ENCODE measurements at places on chromosomes 7 and 10.
A peak's percentile ranks its signal among the peaks of the same experiment; 100 is the strongest.

DNA sequence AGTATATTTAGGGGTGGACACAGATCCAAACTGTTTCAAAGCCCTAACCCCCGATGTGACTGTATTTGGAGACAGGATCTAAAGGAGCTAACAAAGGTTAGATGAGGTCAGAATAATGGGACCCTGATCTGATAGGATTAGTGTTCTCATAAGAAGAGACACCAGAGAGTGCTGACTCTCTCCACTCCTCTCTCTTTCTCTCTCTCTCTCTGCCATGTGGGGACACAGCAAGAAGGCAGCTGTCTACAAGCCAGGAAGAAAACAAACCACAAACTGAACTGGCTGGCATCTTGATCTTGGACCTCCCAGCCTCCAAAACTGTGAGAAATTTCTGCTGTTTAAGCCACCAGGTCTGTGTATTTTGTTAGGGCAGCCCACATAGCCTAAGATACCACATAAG is 84.7 kb upstream of the KDM7A start:
- no peak for DNase-seq

DNA sequence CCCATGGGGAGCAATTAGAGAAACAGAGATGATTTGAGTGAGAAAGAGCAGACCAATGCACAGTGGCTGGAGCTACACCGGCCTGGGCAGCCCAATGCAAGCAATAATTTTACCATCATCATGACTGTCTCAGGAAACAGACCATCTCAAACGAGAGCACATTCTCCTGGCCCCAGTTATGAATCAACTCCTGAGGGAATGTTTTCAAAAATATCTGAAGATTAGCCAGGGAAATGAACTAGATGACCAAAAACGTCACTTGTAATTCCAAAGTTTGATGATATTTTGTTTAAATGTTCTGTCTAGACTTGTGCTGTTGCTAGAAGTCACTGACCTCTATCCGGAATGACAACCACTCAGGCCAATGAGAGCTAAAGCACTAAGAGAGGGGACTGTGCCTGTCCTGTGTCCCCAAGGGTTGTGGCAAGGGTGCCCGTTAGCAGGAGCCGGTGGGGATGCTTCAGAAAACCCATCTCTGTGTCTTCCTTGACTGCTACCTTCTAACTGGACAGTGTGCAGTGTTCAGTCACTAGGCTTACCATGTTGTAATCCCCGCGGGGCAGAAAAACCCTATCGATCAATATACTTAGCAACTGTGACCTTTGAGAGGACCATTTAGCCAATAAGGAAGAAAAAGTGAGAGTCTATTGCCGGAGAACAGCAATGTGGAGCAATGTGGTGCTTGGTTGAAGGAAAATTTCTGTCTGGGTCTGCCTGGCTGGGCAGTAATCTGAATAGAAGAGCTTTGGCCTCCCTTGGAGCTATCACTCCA is 202.4 kb downstream of the ADAM12 start:
- DNase-seq, result no peak

GRCh38 chr7:78169992-78170391 is 371.4 kb downstream of the PHTF2 start:
- no peak for DNase-seq

GRCh38 chr10:93482145-93482834 is at the start of gene MYOF:
TSS of gene MYOF (minus strand) at chr10:93482334. CDS start at chr10:93482194, 140 bp downstream.
- peak; percentile 73 for DNase-seq

GRCh38 chr7:18387191-18387735 is 108.3 kb upstream of the HDAC9 start:
- DNase-seq, result no peak

- no peak for DNase-seq
Measured at GRCh38 chr10:124032087-124032935, 61.1 kb downstream of the CHST15 start.

DNA sequence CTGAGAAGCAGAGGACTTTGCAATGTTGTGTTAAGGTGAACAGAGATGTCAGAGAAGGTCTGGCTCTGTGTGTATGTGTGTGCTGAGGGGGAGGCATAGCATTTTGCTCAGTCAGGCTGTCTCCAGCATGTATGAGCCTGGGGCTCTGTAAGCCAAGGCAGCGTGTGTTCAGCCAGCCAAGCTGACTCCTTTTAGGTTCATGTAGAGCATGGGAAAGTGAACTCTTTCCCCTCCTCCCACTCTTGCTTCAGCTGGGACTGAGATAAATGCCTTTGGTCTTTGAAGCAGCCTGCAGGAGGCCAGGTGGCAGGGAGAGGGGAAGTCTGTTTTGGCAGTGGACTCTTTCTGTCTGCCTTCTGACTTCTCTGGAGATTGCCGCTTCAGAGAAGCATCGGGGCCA is 3.8 kb downstream of the SFXN2 start:
- DNase-seq, result no peak

GRCh38 chr7:112199672-112200071 is 6.5 kb downstream of the DOCK4 start:
- no peak for DNase-seq

GRCh38 chr7:92595281-92595680 is 5.1 kb upstream of the FAM133B start:
- DNase-seq, result no peak

- no peak for DNase-seq
Measured at GRCh38 chr10:131474416-131474815, 162.9 kb upstream of the TCERG1L start.

DNA sequence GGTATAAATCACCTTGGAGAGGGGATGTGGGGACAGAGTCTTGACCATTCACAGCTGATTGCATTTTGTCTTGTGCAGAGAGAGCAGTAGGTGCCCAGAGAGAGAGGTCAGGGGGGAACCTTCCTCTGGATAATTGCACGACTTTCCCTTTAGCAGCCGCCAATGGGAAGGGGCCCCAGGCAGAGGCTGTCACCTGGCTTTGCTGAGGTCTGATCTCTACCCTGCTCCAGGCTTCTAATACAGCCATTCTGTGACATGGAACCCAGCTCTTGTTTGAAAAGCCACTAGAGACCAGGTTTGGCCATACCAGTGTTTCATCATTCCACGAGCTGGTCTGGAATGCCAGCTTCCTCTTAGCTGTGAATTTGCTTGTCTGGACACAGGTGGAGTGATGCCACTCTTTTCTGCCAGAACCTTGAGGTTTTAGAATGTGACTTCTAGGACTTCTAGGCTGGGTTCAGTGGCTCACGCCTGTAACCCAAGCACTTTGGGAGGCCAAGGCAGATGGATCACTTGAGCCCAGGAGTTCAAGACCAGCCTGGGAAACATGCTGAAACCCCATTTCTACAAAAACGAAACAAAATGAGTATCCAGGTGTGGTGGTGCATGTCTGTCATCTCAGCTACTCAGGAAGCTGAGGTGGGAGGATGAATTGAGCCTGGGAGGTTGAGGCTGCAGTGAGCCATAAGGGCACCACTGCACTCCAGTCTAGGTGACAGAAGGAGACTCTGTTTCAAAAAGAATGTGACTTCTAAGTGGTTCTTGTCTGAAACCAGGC is 159.9 kb downstream of the CAMK1D start:
- no peak for DNase-seq

- no peak for DNase-seq
Measured at GRCh38 chr7:22219739-22220493, 137.0 kb downstream of the RAPGEF5 start.

- no peak for DNase-seq
Measured at GRCh38 chr7:152097330-152097729, 71.9 kb downstream of the GALNT11 start.

GRCh38 chr10:28850784-28851183 is 173.5 kb downstream of the BAMBI start:
- no peak for DNase-seq

DNA sequence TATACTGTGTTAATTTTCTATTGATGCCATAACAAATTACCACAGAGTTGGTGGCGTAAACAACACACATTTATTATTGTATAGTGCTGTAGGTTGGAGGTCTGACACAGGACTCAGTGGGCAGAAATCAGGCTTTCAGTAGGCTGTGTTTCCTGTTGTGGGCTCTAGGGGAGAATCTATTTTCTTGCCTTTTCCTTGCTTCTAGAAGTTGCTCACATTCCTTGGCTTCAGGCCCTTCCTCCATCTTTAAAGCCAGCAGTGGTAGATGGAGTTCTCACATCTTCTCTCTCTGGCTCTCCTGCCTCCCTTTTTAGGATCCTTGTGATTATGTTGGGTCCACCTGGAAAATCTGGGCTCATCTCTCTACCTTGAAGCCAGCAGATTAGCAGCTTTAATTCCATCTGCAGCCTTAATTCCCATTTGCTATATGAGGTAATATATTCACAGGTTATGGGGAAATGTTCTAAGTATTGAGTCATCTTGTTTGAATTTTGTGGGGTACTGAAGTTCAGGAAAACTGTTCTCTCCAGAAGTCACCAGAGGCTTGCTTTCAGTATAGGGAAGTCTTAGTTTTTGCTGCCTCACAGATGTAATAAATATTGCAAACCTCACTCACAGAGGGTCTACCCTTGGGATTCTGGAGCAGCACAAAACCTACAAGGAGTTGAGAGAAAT is 38.9 kb downstream of the CCNY start:
- DNase-seq, result no peak

- DNase-seq, result no peak
Measured at GRCh38 chr10:126302476-126302756, 85.9 kb downstream of the ADAM12 start.

- no peak for DNase-seq
Measured at GRCh38 chr10:127905001-127905847, 1.7 kb upstream of the PTPRE start.

GRCh38 chr10:97648562-97649404 is 8.3 kb downstream of the PI4K2A start:
- DNase-seq, result peak; percentile 75

GRCh38 chr10:45425621-45426563 is 51.9 kb downstream of the ALOX5 start:
- no peak for DNase-seq

GRCh38 chr10:123995461-123996131 is 97.8 kb downstream of the CHST15 start:
- peak; percentile 78 for DNase-seq

DNA sequence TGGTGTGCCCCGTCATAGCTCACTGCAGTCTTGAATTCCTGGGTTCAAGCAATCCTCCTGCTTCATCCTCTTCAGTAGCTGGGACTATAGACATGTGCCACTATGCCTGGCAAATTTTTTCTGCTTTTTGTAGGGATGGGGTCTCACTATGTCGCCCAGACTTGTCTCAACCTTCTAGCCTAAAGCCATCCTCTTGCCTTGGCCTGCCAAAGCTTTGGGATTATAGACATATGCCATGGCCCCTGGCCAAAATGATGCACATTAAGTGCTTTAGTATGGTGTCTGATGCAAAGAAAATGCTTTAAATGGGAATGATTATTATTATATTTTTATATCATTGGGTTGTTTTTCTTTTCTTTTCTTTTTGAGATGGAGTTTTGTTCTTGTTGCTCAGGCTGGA is 33.2 kb upstream of the VCL start:
- DNase-seq, result no peak

DNA sequence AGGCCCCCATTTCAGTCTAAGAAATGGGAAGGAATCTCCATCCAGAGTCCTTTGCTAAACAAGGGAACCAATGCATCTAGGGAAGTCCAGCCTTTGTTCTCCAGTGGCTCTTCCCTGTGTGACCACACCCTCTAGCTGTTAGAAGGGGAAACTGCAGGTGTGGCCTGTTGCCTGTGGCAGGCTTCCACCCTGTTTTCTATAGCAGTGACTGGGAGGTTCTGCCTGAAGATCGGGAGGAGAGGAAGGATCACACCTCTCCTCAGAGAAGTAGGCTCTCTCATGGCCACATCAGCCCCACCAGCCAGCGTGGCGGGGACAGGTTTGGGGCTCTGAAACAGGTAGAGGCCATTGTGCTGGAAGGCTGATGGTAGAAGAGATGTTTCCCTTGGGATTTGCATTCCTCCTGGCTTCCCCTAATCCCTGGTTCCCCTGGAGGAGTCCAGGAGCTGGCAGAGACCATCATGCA is 47.7 kb upstream of the TRIM8 start:
- peak; percentile 67 for DNase-seq

GRCh38 chr10:61628151-61628874 is 34.4 kb upstream of the CABCOCO1 start:
- DNase-seq, result no peak

GRCh38 chr10:37146443-37146842 is 21.0 kb downstream of the ANKRD30A start:
- DNase-seq, result no peak

DNA sequence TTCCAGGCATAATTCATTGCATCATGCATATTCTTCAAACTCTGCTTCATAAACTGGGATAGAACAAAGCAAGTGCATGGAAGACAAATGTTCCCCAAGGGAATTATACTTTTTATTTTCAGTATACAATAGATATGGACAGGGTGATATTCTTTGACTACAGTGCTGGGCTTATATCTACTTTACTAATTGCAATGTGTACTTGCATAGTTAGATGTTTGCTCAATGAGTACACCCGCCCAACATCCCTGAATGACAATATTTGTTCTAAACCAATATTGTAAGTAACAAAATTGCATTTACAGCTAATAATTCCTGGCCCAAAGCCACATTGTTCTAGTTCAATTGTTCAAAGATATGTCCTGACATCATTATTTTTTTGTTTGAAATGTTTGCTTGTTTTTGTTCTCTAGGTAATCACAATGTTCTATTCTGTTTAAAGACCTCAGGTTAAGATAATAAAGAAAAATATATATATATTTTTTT is 171.4 kb downstream of the PTN start:
- no peak for DNase-seq

GRCh38 chr7:111172564-111173257 is 81.8 kb downstream of the LRRN3 start:
- DNase-seq, result no peak
